Aorta (tissue), 5 donors: ENCODE measurements at places on chromosomes 6 and 20. TPM values are rescaled to one million over a fixed set of nuclear protein-coding genes. Genes with fewer than 3 reads are reported as not detected.

Gene ZNF76
- total RNA-seq, result 46.4 TPM

Gene GPLD1
- total RNA-seq, result 8.2 TPM

Gene ZGPAT
- total RNA-seq, result 28.6 TPM

Gene STMND1
- total RNA-seq, result not detected

Gene EPPIN
- total RNA-seq, result not detected

Gene PHF3
- 52.1 TPM for total RNA-seq

Gene EIF6
- 61.0 TPM for total RNA-seq

Gene PGM3
- 58.3 TPM for total RNA-seq

Gene MYB
- not detected for total RNA-seq

Gene SCRT2
- not detected for total RNA-seq

DNA sequence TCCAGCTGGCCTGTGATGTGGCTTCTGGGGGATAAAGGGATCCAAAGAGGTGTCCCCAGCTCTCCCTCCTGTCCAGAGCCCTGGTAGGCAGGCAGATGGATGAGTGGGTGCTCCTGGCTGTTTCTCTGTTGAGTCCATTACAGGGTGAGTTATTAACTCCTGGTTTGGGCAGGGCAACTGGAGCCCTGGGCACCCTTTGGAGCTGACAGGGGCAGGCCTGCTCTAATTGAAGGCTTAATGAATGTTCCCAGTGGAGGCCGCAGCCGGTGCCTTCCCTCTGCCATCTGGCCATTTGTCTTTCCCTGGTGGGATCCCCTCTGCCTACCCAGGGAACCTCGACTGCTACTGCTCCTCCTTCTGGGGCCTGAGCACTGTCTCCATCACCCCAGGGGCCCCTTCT is 44.7 kb upstream of the MLN start:
- no peak for DNase-seq

GRCh38 chr20:58719258-58719657 is 26.7 kb downstream of the NPEPL1 start:
- DNase-seq, result peak; percentile 48

DNA sequence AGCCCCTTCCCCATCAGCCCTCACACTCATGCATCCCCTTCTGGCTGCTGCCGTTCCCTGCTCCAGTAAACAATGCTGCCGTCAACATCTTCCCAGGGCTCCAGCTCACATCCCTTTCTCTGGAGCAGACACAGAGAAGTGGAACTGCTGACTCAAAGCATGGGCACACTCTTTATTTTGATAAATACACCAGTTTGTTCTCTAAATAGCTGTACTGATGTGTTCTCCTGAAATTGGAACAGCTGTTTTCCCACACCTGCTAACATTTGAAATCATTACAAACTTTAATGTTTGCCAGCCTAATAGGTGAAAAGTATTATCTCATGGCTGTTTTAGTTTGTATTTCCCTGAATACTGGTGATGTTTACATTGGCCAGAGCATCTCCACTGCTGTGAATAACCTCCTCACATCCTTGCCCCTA is 102.1 kb upstream of the NXT1 start:
- no peak for DNase-seq

DNA sequence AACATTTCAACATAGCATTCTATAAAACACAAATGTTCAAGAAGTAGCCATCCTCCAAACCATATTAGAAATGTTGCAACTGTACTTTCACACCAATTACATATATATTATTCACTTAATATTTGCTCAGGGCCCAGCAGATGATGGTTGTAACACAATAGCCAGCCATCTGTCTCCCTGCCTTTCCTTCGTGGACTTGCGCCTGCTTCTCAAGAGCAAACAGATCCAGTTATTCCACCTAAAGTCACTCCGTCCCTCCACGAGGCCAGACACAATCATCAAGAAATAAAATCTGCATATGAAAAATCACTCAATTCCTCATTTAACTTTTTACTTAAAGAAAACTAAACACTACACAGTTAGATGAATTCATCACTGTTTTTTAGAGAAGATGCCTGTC is 160.4 kb downstream of the RALGAPA2 start:
- DNase-seq, result no peak

- no peak for DNase-seq
Measured at GRCh38 chr20:25565578-25566157, 19.7 kb downstream of the NINL start.

- DNase-seq, result no peak
Measured at GRCh38 chr6:31711233-31711632, 3.9 kb upstream of the LY6G6D start.

- DNase-seq, result no peak
Measured at GRCh38 chr6:134115715-134116074, 63.3 kb upstream of the SLC2A12 start.

GRCh38 chr6:18055098-18055497 is 67.4 kb downstream of the NHLRC1 start:
- no peak for DNase-seq

- DNase-seq, result no peak
Measured at GRCh38 chr20:3777381-3777715, 3.9 kb downstream of the SPEF1 start.

GRCh38 chr20:16419138-16419715 is 154.0 kb downstream of the KIF16B start:
- no peak for DNase-seq

DNA sequence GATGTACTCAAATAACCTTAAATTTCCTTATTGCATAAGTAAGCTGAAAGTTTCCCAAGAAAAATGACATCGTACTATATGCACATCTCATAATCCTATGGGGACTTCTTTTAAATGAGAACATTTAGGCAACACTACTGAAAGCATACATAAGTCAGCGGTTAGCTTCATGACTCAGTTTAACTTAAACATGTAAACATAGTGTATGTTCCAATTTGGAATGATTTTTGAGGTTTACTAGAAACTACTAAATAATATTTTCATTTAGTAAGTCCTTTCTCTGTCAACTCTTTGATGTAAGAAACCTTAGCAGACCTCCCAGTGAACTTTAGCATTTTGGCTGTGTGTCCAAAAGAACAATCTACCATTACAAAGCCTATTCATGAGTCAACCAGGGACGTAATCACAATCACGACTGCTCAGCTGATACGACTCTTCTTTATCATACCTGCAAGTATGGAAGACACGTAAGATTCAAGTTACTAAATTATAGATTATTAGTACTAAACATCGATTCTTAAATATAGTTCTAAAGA is 19.3 kb downstream of the HIVEP2 start:
- no peak for DNase-seq

GRCh38 chr20:1757072-1757471 is 99.5 kb upstream of the SIRPG start:
- no peak for DNase-seq

DNA sequence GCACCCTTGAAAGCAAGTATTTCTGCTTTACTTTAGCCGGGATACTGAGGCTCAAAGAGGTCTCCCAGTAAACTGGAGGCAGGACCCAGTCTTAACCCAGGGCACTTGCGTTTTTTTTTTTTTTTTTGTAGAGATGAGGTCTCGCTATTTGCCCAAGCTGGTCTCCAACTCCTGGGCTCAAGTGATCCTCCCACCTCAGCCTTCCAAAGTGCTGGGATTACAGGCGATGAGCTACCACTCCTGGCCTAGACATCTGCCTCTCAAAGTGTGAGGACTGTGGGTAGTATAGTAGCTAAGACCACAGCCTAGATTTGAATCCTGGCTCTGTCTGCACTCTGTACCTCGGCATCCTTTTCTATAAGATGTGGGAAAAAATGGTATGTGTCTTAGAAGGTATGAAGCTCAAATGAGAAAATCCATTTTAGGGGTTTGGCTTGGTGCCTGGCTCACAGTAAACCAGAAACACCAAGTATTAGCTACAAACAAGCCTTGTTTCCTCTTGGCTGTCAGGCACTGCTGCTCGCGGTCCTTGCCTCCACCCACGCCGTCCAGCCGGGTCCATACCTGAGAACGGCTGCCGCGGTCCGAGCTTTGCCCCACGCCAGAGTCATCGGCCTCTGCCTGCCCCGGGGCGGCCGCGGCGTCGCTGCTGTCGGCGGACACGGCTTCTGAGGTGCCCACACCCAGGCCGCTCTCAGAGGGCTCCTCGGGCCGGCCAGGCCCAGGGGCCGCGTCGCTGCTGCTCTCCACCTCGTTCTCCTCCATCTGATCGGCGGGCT is 1.2 kb downstream of the ZNF335 start:
- peak; percentile 70 for DNase-seq

- DNase-seq, result no peak
Measured at GRCh38 chr6:143322386-143322785, 128.1 kb downstream of the ADAT2 start.

DNA sequence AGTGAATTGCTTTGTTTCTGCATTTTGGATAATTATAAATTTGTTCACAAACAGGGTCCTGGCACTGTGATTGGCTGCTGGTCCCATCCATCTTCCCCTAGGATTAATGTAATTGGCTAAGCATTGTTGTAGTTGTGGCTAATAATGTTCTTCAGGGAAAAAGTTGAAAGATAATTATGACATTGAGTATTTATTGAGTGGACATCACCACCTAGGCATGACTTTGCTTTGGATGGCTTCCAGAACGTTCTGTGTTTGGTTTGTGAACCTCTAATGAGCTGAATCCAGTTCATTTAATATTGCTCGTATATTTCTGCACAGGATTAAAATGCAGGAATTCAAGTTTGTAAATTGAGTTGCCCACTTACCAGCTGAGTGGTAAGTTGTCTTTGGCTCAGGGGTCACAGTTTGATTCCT is 55.1 kb downstream of the ARID1B start:
- DNase-seq, result no peak

DNA sequence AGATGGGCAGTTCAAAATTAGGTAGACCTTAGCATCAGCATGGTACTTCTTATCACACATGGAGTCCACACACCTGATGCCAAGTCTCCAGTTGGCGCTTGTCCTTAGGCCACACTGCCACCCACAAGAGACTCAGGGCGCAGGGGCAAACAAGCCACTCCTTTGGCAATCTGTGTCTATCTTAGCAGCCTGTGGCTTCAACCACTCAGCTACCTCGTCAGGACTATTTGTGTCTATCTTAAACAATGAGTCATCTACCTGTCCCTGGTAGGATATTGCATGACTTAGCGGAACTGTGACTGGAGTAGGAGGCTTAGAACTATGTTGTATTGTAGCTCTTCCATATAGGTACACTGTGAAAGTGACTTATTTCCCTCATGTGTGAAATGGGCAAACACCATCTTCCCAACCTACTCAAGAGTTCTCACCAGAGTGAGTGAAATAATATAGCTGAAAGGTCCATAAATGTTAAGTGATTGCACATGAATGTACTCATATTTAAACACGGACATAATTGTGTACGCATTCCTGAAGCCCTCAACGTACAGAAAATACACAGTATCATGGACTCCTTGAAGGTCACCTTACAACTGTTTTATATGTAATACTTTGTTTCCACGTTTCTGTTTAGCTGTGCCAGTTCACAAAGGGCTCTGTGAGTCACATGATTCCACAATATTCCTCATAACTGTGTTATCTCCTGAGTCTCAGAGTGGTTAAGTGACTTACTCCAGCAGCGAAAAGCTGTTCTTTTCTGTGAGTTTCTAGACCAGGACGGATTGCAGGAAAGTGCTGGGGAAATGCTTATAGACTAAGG is 1.6 kb downstream of the TRIM27 start:
- no peak for DNase-seq

- no peak for DNase-seq
Measured at GRCh38 chr6:152879681-152880080, 103.2 kb downstream of the FBXO5 start.

DNA sequence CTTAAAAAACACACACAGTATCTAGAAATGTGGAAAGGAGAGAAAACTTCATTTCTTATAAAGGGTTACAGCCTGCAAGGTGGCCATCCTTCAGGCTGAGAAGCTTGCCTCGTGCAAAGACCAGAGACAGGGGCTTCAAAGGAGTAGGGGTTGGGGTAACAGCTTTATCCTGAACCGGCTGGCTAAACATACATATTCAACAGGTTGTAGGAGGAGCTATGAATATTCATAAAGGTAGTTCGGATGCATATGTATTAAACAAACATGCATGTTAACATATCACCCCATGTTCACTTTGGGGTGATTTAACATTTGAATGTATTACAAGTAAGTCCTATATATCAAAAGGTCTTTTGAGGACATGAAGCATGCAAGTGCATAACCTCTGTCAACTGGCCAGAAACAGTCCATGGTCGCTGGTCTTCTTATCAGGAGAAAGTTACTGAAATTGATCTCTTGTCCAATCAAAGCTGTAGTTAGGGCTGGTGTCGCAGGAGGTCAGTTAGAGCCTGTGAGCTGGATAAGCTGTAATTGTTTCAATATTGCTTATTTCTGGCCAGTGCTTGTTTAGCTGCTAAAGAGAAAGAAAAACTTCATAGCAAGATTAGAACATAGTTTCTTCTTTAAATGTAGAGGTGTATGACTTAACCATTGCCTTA is 2.3 kb upstream of the STMND1 start:
- DNase-seq, result no peak

GRCh38 chr6:28003661-28004060 is 46.6 kb downstream of the OR2B6 start:
- DNase-seq, result no peak

GRCh38 chr6:133893946-133894345 is 5.0 kb downstream of the TCF21 start:
- no peak for DNase-seq

- DNase-seq, result no peak
Measured at GRCh38 chr6:144259986-144260385, 25.1 kb upstream of the UTRN start.

GRCh38 chr6:17334265-17334664 is 53.1 kb downstream of the RBM24 start:
- no peak for DNase-seq

DNA sequence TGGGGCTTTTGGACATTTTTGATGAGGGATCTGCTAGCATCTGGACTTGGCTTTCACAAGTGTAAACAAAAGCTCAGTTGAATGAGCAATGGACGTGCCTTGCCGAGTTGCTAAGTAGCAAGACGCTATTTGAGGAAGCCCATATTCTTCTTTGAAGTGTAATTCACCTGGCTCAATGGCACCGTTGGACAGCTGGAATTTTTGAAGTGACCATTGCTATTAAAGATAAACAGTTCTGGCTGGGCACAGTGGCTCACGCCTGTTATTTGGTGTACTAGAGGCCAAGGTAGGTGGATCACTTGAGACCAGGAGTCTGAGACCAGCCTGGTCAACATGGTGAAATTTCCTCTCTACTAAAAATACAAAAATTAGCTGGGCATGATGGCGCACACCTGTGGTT is 88.8 kb upstream of the SOX4 start:
- no peak for DNase-seq

GRCh38 chr6:2853769-2854395 is 12.2 kb upstream of the SERPINB1 start:
- peak; percentile 73 for DNase-seq

DNA sequence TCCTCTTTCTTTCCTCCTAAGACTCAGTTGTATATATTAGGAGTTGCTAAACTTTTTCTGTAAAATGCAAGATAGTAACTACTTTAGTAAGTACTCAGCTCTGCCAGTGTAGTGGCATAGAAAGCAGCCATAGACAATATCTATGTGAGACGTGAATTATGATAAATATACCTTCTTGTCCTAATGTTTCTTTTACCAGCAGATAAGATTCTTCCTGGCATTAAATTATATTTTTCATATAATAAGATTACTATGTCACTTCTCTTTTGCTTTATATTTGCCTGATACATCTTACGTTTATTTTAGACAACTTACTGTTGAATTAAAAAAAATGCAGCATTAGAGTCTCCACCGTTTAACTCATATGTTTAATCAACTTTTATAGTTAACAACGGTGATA is 51.7 kb downstream of the HDGFL1 start:
- DNase-seq, result no peak
